ENCODE measurements at places on chromosomes 12 and 14.

- DNase-seq: no peak
Measured at GRCh38 chr14:70448633-70449340, 3.2 kb upstream of the ADAM21 start.

DNA sequence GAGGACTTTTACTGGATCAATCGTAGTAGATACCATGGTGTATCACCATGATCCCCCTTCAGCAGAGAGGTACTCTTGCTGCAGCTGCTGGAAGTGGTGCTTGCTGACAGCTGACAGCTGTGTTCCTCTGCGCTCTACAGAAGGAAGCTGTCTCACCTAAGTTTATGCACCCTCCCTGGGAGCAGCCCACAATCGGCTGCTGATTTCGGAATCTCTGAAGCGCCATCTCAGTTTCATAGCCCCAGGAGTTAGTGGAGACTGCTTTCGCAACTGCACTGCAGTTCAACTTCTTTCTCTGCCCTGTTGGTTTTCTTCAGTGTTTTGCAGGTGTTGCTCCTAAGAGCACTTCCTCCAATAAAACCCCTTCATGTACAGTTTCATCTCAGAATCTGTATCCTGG, 237.9 kb downstream of the PAWR start:
- DNase-seq: no peak

DNA sequence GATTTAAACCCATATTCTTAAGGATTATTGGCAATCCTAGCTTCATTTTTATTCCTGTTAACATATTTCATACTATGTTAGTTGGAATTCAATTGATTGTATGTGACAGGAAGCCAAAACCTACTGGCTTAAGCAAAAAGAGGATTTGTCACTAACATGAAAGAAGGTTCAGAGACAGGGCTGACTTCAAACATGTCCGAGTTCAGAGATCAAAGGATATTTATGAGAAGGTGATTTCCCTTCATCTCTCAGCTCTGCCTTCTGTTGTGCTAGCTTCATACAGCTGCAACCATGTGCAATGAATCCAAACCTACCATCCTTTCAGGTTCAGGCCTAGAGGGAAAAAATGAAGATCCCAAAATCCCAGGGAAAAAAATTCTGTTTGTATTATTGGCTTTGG, 349.7 kb downstream of the ATP23 start:
- no peak for DNase-seq

GRCh38 chr14:30915596-30915995, 41.2 kb downstream of the COCH start:
- no peak for DNase-seq

DNA sequence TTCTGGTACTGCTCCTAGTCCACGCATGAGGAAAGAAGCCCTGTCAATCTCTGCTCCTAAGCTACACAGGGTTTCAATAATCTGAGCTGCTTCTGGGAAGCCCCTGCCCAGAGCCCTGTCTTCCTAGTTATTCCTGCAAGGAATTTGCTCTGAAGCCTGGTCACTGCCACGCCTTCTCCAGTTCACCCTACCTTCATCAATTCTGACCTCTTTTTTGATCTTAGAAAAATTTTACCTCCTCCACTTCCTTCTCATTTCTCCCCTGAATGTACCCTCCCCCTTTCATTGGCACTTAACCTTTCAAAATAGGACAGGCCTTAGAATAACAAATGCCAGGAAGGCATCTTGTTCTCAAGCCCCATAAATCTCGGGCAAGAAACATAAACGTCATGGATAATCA, 14.9 kb upstream of the LRRK2 start:
- DNase-seq: no peak

- no peak for DNase-seq
Measured at GRCh38 chr12:109551108-109551507, 22.2 kb downstream of the MMAB start.

- no peak for DNase-seq
Measured at GRCh38 chr12:97456571-97457188, 5.9 kb upstream of the RMST start.

DNA sequence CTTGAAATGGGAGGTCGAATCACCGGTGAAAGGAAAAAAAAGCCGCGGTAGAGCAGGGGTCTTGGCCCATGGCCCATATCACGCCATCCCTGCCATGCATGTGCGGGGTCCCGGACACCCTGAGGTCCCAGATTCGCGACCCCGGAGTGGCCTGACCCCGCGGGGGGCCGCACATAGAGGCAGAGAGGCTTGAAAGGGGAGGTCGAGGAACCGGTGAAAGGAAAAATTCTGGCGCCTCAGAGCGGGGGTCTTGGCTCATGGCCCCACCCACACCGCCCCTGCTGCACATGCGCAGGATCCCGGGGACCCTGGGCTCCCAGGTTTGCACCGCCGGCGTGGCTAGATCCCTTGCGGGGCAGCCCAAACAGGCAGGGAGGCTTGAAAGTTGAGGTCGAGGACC, 319.8 kb downstream of the ALG10 start:
- no peak for DNase-seq

DNA sequence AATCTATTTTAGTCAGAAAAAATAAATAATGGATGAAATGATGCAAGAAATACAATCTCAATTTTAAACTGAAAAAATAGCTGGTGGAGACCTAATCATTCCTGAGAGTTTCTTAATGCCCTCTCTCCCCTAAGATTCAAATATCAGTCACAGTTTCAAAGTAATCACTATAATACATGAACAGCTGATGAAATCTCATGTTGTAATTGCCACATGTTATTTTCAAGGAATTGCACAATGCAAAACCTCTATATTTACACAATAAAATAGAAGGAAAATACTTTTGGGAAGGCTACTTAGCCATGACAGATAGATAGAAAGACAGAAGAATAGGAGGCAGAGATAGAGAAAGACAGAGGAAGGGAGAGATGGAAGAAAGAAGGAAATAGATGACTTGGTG, 18.2 kb downstream of the IFNG-AS1 start:
- no peak for DNase-seq

- DNase-seq: no peak
Measured at GRCh38 chr14:105100910-105101309, 35.7 kb upstream of the GPR132 start.

GRCh38 chr12:126362493-126362892, 1297.3 kb downstream of the AACS start:
- no peak for DNase-seq

- DNase-seq: no peak
Measured at GRCh38 chr12:50642035-50642451, 121.9 kb upstream of the ATF1 start.

DNA sequence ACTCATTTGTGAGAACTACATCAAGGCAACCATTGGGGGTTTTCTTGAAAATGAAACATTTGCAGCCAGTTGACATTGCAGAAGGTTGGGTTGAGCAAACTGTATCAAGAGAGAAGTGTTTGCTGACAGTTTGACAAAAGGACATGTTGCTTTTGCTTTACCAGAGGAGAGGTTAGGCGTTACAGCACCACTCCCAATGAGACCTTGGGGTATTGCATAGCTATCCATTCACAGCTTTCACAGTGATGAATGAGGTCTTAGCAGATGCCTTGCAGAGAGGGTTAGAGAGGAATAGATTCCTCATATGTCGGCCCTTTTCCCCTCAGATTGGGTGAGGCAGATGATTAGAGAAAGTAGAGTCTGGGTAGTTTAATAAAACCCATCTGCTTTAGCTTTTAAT, 988.9 kb upstream of the FLRT2 start:
- no peak for DNase-seq

DNA sequence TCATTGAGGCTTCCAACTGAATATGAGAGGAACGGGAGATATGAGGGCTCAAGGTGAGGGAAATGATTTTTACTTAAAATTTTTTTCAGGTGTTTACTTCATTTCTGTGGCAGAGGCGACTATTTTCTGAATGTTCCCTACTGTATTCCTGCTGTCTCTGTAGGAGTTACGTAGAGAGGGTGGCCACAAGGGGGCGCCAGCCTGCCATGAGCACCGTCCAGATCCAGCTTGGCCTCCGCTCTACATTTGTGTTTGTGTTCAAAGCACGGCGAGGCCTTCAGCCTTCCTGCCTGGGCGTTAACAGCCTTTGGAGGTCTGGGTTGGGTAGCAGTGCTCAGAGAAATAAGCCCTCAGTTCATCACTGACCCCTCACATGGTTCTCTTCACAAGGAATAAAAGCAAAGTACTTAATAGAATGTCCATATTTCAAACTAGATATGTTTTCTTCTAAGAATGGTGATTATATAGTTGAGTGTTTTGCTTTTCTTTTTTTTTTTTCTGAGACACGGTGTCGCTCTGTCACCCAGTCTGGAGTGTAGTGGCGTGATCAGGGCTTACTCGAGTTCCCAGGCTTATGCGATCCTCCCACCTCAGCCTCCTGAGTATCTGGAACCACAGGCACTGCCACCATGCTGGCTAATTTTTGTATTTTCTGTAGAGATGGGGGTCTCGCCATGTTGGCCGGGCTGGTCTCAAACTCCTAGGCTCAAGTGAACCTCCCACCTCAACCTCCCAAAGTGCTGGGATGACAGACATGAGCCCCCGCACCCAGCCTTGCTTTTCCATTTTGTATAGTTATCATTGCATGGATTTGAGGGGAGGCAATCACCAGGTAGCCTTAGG, 22.3 kb downstream of the CKB start:
- DNase-seq: peak; percentile 87

DNA sequence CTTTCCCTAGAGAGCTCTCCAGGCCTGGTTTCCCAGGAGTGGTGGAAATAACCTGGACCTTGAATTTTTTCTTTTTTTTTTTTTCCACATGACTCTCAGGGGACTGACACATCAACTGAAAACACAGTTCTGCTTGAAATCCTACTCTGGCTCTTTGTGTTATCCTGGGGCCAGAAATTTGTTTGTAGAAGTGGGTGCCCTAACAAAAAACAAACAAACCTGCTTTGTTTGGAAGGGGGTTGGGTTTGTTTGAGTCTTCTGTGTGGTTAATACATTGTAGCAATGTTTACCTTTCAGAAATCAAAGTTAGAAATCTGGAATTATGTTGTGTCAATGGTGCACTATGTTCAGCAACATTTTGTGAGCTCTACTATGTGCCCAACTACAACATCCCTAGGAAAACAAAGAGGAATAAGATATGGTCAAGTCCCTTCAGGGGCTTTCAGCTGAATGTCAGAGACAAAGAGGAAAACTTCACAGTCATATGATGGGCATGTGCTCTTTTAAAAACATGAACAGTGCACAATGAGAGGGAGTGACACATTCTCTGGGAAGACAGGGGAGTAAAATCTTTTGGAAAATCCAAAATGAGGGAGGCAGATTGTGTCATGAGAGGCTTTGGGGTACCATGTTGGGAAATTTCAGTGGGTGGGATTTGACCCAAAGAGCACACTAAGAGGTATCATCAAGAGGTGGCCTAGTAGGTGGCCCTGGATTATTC, 1.5 kb upstream of the IGF1 start:
- DNase-seq: no peak

- no peak for DNase-seq
Measured at GRCh38 chr12:132505105-132505851, 15.3 kb downstream of the FBRSL1 start.
